ENCODE measurements at places on chromosomes 5 and 9.

GRCh38 chr5:165187815-165188214 is 1682.4 kb downstream of the MAT2B start:
- no peak for DNase-seq

GRCh38 chr5:149418910-149419531 is 39.9 kb upstream of the IL17B start:
- no peak for DNase-seq

DNA sequence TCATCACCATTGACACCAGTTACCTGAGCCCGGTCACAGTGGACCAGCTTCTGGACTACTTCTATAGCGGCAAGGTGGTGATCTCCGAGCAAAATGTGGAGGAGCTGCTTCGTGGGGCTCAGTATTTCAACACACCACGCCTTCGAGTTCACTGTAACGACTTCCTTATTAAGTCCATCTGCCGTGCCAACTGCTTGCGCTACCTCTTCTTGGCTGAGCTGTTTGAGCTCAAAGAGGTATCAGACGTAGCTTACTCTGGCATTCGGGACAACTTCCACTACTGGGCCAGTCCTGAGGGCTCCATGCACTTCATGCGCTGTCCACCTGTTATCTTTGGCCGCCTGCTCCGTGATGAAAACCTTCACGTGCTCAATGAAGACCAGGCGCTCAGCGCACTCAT is 520 bp downstream of the CCIN start:
- DNase-seq = no peak

GRCh38 chr5:178240341-178240741 is 7.7 kb upstream of the PHYKPL start:
- DNase-seq = no peak

GRCh38 chr9:114549697-114550330 is 37.8 kb upstream of the ATP6V1G1 start:
- DNase-seq = no peak

GRCh38 chr9:114899995-114900394 is 30.4 kb downstream of the TNFSF8 start:
- no peak for DNase-seq

DNA sequence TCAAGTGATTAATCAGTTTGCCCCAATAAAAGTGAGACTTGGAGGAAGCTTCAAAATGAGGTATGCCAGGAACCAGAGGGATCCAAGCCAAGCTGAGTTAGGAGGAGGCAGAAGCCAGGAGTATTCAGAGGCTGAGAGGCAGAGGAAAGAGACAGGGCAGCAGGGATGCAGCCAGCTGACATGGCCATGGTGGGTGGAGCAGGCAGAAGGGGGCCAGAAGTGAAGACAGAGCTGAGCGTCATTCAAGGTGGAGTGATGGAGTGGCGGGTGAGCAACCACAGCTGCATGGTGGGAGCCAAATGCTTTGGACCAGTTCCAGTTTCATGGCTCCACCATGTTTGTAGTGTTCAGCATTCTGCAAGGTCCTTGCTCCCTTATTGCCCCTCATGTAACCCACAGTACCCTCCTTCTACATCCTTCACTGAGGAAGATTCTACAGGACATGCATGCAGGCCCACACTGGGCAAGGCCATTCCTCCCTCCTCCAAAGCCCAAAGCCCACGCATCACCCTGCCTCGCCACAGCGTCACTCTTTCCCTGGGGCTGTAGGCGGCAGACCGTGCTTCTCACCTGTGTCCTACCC is 100.6 kb downstream of the FSTL4 start:
- no peak for DNase-seq

Measured in H54 (cell line).